H4 (cell line): ENCODE measurements at places on chromosomes 4 and X. TPM values are rescaled to one million over a fixed set of nuclear protein-coding genes. Genes with fewer than 3 reads are reported as not detected.

- DNase-seq: no peak
Observed at GRCh38 chr4:53986062-53986461, 78.3 kb downstream of the CHIC2 start.

GRCh38 chrX:12441381-12442128 lies 303.3 kb downstream of the FRMPD4 start:
- DNase-seq: peak; percentile 47

LGI2 gene
- total RNA-seq: 0.04 and 0.12 TPM in 2 replicates

GRCh38 chr4:132502096-132502552 lies 647.0 kb upstream of the PCDH10 start:
- DNase-seq: no peak

- DNase-seq: no peak
Observed at GRCh38 chr4:185853841-185854240, 41.8 kb upstream of the SORBS2 start.

- no peak for DNase-seq
Observed at GRCh38 chr4:3614731-3614980, 82.4 kb upstream of the LRPAP1 start.

GRCh38 chr4:3701271-3701734 lies 64.9 kb upstream of the ADRA2C start:
- DNase-seq: no peak

- DNase-seq: no peak
Observed at GRCh38 chr4:41696763-41697162, 51.8 kb downstream of the PHOX2B start.

GRCh38 chrX:104112326-104112951 lies at the start of gene ZCCHC18:
Gene ZCCHC18 (plus strand): TSS chrX:104112523. CDS start chrX:104114112, 1,589 bp downstream.
- DNase-seq: peak; percentile 32

RASL11B gene
- 0.60 and 0.80 TPM in 2 replicates for total RNA-seq

CYSLTR1 gene
- 0.04 TPM in 1 of 2 replicates, not detected in the other for total RNA-seq

GRCh38 chrX:74656079-74656745 lies 41.8 kb upstream of the RLIM start:
- peak; percentile 16 for DNase-seq

XPNPEP2 gene
- 0.12 TPM in 1 of 2 replicates, not detected in the other for total RNA-seq

DCAF16 gene
- 15.6 and 25.7 TPM in 2 replicates for total RNA-seq

CLDN2 gene
- total RNA-seq: not detected in 2 replicates

- peak; percentile 15 for DNase-seq
Observed at GRCh38 chrX:48703642-48704481, 7.3 kb downstream of the SUV39H1 start.

IRF2 gene
- 33.5 and 35.9 TPM in 2 replicates for total RNA-seq

DNA sequence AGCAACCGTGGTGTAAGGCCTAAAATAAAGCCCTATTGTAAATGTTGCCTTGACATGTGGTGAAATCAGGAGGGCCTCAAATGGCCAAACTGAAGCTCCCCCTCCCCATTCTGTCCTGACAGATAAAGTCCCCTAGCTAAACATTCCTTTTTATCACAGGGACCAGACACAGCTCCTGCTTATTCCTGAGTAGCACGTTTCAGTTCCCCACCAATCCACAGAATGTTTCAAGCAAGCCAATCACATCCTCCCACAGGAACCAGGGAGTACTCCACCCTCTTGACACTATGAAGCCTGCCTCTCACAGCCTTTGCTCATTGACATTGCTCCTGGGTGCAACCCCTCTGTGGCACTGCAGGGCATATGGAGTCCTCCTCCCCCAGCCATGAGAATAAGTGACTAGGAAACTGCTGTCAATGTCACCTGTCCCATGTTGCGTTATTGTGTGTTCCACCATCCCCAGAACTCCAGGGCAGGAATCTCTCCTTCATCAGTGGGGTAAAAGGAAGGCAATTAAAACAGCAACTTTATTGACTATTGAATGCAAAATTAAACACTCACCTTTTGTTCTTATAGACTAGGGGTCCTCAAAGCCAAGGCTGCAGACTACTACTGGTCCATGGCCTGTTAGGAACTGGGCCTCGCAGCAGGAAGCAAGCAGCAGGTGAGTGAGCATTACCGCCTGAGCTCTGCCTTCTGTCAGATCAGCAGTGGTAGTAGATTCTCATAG lies 128.1 kb downstream of the COL25A1 start:
- no peak for DNase-seq

ITIH6 gene
- not detected in 2 replicates for total RNA-seq

- DNase-seq: peak; percentile 21
Observed at GRCh38 chr4:112523764-112524505, 8.0 kb upstream of the NEUROG2 start.

DNA sequence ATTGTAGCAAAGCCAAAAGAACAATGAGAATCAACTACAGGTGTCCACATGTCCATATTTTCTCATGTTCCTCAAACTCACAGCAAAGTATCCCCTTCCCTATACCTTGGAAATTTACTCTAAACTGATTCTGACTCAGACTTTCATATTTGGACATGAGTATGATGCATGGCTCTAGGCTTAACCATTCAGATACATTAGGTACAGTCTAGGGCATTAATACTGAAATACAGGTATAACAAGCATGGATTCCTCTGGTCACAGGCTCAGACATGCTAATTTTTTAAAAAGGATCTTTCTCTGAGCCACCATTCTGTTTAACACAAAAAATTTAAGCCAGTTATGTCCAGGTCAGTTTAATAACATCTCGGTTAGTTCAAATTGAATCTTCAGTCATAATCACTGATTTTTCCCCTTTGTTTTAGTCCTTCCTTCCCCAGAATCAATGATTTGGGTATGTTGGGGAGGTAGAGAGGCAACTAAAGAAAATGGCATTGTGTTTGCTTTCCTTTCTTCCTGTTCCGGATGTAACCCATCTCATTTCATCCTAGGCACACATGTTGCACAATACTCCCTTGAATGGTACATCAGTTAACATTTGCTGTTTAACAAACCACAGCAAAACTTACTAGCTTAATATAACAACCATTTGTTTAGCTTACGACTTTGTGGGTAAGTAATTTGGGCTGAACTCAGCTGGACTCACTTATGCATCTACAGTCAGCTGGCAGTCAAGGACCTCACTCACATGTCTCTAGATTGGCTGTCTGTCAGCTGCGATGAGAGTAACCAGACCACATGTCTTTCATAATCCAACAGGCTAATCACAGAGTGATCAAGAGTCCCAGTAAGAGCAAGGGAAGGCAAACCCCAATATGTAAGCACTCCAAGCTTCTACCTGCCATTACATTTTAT lies 75.3 kb upstream of the GRIA3 start:
- DNase-seq: peak; percentile 6

CT47B1 gene
- not detected in 2 replicates for total RNA-seq

GRCh38 chrX:50475208-50475607 lies 4.6 kb upstream of the DGKK start:
- no peak for DNase-seq
